ENCODE measurements at places on chromosomes 12 and 14.

DNA sequence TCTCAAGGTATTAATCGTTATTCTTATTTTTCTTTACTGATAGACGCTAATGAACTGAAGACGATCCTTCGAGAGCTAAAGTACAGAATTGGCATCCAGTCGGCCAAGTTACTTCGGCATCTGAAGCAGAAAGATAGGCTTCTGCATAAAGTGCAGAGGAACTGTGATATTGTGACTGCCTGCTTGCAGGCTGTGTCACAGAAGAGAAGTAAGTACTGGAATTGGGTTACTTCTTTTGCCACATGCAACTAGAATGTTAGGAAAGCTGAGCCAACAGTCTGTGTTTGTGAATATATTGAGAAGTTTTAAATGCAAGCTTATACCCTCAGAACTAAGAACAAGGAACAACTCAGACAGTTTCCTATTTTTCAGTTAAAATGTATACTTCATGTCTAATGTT lies 26.6 kb upstream of the GNS start:
- DNase-seq: no peak

- DNase-seq: no peak
Measured at GRCh38 chr14:105084741-105085571, 19.7 kb upstream of the GPR132 start.

DNA sequence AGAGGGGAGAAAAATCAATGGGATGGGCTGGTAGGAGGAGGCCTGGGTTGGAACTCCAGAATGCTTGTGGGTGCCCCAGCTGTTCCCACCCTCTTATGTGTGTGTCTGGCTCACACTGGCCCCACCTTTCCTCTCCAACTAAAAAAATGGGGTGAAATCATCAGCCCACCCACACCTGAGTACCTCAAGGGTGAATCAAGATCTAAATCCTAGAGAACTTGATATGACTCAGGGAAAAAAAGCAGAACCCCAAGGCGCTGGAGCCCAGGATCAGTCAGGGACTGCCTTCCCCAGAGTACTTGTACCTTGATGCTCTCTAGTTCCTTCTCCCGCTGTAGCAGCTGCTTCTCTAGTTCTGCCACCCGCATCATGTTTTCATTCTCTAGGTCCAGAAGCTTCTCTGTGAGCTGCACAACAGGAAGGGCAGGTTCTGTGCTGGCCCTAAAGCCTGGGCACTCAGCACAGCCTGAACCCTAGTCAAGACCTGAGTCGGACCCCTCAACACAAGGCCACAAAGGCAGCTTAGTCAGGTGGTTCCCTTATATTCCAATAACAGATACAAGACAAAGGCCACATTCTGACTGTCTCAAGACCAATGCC lies 29.7 kb downstream of the PRPF40B start:
- no peak for DNase-seq

- DNase-seq: no peak
Measured at GRCh38 chr14:61484826-61485584, 163.6 kb downstream of the PRKCH start.

GRCh38 chr14:73712071-73712506 lies 2.1 kb downstream of the PNMA1 start:
- no peak for DNase-seq
